ENCODE measurements at places on chromosomes 6 and 20. TPM values are rescaled to one million over a fixed set of nuclear protein-coding genes. Genes with fewer than 3 reads are reported as not detected.

The MCHR2 gene
- not detected for total RNA-seq

The CRISP1 gene
- not detected for total RNA-seq

The MEI4 gene
- total RNA-seq = 0.73 TPM

The FAM229B gene
- 86.6 TPM for total RNA-seq

- peak; percentile 14 for DNase-seq
These were observed 17.3 kb downstream of the HRH3 start for GRCh38 chr20:62202676-62203377.

- DNase-seq = no peak
These were observed 152.8 kb downstream of the SYCP2 start for GRCh38 chr20:59780494-59781185.

- no peak for DNase-seq
These were observed 496.7 kb downstream of the UTRN start for GRCh38 chr6:144781836-144782235.

DNA sequence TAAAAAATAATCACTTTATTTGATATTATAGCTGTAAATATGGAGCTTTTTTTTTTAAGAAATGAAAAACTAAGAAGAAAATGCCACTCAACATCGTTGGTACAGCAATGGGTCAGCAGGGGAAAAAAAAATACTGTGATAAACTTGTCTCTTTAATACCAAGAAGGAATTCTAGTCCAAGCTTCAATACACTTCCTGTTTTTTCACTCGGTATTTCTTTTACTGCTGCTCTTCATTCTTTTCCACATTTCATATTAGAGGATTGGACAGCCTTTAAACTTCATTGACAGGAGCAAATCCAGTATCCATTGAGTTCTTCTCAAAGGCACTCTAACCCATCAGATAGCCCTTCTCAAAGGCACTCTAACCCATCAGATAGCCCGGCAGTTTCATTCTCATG, 22.2 kb upstream of the EZR start:
- DNase-seq = no peak

DNA sequence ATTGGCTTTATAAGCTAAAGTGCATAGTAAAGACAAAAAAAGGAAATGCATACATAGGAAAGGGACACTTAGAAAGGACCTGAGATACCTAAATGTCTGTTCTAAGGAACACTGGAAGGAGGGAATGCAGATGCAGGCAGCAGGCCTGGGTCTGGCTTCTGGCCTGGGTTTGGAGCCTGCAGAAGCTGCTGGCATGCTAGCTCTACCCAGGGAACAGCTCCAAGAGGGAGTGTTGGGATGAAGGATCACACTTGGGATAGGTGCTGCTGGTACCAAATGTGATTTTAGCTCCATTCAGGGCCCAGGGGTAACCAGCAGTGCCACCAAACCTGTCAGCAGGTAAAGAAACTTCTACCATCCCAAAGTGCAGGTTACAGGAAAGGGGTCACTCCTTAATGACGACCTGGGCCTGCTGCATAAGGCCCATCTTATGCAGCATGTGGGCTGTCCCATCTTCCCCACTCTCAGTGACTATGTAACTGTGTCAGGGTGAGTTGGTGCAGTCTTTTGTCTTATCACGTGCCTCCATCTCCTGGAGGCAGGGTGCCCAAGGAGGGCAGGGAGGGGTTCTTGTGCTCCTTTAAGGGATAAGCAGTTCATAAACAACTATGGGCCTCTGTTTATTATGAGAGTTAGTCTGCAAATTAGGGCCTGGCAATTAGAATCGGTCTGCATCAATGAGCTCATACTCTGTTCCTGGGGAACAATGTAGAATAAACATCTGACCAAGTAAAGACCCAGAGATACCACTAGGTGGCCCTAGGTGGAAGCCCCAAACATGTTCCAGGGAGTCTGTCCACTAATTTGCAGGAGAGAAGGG, 26.9 kb downstream of the DDX27 start:
- peak; percentile 49 for DNase-seq

GRCh38 chr6:73508776-73509175, 12.1 kb downstream of the EEF1A1 start:
- DNase-seq = no peak

DNA sequence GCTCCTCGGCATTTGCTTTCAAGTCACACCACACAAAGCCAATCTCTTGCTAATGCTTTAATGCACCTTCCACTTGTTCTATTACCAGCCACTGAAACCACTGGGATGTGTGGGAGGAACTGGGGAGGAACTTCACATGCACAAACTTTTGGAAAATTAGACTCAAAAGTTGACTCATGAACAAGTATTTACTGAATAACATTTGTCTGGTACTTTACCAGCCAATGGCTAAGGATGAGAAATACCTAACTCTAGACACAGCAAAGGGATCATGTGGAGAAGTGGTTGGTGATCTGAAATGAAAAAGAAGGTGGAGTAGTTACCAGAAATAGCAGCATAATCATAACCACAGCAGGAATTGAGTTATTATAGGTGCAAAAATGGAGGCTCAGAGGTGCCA, 554.0 kb upstream of the NOX3 start:
- DNase-seq = no peak

DNA sequence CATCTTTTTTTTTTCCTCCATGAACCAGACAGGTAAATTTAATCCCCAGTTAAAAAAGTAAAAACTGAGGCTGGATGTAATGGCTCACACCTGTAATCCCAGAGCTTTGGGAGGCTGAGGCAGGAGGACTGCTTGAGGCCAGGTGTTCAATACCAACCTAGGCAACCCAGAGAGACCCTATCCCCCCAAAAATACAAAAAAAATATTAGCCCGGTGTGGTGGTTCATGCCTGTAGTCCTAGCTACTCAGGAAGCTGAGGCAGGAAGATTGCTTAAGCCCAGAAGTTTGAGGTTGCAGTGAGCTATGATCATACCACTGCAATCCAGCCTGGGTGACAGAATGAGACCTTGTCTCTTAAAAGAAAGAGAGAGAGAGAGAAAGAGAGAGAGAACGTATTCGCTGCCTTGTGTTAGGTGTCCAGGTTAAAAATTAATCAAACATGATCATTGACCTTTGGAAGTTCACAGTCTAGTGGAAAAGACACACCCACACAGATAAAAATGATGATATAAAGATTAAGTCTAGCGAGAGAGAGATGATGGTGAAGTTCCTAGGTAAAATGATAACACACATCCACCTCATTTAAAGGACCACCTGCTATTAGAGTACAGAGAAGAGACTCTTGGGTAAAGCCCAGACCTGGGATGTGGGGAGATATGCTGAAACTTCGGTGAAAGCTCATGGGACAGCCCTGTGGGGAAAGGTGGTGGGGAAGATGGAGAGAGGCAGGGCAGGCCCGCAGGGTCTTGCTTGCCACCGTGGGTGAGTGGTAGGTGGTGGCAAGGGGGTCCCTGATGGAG, 4.8 kb upstream of the NHSL1 start:
- no peak for DNase-seq

GRCh38 chr20:35235881-35236280, 9.4 kb downstream of the MMP24 start:
- no peak for DNase-seq

DNA sequence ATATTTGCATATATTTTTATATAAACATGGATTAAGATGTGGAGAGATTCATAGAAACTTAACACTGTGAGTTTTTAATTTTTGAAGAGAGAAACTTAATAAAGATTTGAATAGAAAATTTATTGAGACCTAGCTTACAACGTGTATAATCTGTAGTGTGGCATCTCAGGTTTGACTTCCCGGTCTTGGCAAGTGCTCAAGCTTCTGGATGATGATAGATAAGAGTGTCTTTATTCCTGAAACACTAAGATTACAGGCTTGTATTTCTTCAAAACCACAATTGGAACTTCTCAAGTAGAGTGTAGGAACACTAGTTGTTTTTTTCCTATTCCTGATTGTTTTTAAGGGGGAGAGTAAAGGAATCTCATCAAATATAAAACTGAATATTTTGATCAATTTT, 64.6 kb upstream of the NOTCH4 start:
- DNase-seq = no peak

DNA sequence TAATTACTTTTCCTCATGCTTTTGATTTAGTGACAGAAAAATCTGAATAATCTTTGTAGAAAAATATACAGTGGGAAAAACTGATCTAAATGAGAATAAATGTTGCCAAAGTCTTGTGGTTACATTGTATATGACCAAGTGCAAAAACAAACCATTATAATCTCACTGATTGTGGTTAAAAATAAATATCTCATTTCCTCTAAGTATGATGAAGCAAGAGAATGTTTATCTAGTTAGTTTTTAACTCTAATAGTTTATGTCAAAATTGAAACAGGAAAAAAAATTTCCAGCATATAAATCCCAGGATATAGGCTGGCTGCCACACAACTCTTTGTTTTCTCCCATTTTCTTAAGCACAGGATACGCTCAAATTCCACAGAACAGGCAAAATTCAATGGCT, 392.7 kb upstream of the ID4 start:
- no peak for DNase-seq
